ENCODE measurements at places on chromosomes 3 and 15.
A peak's percentile ranks its signal among the peaks of the same experiment; 100 is the strongest.

DNA sequence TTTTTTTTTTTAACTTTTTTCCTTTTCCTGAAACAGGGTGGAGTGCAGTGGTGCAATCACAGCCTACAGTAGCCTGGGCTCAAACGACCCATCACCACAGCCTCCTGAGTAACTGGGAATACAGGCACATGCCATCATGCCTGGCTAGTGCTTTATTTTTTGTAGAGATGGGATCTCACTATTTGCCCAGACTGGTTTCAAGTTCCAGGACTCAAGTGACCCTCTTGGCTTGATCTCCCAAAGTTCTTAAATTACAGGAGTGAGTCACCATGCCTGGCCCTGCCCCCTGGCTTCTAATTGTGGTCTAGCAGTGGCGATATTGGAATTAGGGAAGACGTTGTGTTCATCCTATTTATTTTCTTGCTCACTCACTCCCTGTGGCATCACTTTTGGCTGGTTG is 1138.4 kb downstream of the SI start:
- no peak for DNase-seq

DNA sequence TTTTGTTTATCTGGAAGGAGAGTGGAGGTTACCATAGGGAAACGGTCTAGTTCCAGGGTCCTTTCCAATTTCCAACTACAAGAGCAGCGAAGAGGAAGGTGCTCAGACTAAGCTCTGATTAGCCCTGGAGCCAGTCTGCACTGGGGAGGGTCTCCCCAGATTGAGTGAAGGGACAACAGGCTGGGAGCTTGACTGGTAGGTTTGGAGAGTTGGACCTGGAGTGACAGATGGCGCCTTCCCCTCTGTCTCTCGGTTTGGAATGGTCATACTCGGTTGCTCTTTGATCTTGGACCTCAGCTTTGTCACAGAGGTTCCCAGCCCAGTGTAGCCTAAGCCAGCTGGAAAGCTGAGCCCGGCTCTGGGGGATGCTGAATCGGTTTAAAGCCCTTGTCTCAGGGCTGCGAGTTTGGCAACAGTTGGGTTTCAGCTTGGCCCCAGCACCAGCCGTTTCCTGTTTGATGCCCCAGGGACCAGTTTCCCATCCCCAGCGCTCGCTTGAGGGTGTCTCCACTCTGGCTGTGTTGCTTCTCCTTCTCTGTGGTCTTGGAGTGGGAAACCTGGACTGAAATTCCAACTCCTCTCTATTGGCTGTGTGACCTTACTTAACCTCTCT is 53.1 kb upstream of the ULK4 start:
- DNase-seq = no peak

DNA sequence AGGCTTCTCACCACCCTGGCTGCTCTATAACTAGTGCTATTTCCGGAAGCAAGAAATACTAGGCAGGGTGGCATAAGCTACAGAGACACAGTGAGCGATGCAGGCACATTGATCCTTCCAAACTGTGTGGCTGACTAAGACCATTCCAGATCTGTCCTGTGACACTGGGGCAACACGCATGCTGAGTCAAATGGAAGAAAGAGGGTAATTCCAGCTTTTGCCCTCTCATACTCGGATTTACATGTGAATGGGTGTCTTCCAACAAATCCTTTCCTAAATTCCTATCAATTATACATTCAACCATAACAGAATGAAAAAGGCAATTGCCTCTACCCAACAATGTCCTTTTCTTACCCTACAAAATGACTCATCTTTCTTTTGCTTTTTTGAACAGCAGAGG is 5.1 kb downstream of the FSIP1 start:
- no peak for DNase-seq

DNA sequence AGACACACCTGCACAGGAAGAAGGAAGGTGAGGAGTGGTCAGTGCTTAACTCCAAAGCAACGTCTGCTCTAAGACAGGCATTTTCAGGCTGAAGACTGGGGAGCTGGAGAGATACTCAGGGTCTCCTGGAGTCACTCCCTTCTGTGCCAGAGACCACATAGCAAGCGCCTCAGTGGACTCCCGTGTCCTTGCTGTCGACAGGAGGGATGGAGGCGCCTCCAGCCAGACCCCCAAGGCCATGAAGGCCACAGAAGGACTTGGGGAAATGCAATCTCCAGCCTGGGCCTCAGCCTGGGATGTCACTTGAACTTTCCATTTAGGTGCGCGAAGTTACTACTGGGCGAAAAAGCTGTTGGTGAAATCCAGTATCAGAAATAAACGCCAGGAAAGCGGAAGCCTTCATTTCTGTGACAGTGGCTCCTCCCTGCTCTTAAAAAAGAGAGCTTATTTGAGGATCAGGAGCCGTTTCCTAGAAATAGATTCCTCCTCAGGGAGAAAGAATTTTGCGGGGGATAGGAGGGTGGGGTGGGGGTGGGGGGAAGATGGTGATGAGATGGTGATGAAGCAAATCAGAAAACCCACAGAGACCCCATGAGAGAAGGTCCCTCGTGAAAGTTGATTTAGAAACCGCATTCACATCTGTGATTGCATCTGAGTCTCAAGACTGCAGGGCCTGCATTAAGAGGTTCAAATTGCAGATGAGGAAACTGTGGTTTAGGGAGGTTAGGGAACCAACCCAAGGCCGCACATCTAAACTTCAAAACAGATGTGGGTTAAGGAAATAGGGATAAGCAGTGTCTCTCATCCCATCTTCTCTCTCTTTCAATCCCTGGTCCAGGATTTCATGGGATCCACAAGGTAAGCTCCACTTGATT is 78.8 kb downstream of the ATP2B2 start:
- DNase-seq = no peak

DNA sequence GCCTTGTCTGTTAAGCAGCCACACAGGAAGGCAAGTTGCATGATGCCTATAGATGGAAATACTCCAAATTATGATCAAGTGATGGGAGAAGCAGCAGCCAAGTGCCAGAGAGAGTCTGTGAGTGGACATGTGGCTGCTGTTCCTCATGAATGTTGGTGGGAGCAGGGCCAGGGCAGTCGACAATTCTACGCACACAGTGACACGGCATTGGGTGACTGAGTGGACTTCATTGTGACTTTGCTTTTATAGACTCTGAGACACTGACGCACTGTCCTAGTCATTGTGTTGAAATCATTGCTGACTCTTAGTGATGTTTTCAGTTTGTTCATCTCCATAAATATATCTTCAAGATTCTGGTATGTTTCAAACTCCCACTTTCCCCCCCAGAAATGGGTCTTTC is 246.3 kb upstream of the SEMA6D start:
- no peak for DNase-seq

GRCh38 chr3:105907777-105908176 is 39.0 kb upstream of the CBLB start:
- DNase-seq = no peak

DNA sequence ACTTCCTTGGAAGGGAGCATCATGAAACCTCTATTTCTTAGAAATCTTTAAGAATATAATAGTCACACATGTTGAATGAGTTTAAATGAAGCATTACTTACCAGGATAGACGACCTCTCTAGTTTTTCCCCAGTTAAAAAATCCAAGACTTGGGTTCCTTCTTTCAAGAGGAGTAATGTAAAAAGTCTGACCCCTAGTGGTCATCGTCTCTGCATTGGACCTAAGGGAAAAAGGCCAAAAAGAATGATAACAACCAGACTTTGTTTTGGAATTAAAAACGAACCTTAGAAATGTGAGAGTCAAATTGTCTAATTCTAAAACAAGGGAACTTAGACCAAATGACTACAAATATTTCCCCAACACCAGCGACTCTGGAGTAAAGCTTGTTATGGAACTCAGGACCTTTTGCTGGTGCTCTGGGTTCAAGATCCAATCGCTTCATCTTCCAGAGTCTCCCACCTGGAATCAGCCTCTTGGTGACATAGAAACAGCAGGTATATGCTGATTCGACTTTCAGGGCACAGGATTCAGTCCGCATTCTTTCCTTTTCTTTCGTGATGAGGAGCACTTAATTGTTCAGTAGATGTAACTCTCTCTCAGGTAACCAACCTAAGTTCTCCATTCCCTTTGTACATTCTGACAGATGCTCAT is 214.8 kb upstream of the TPRG1 start:
- DNase-seq = no peak

GRCh38 chr3:46479021-46479420 is 14.3 kb upstream of the LTF start:
- DNase-seq = peak; percentile 5

- no peak for DNase-seq
Observed at GRCh38 chr15:90189781-90190467, 11.2 kb upstream of the SEMA4B start.

DNA sequence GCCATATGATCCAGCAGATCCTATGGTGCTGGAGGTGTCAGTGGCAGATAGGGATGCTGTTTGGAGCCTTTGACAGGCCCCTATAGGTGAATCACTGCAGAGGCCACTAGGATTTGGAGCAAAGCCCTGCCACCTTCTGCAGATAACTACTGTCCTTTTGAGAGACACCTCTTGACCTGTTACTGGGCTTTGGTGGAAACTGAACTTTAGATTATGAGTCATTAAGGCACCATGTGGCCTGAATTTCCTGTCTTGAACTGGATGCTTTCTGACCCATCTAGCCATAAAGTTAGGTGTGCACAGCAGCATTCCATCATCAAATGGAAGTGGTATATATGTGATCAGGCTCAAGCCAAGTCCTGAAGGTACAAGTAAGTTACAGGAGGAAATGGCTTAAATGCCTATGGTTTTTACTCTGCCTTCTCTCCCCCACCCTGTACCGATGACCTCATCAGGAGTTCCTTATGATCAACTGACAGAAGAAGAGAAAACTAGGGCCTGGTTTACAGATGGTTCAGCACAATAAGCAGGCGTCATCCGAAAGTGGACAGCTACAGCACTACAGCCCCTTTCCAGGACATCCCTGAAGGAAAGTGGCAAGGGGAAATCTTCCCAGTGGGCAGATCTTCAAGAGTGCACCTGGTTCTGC is 565.6 kb upstream of the AGTR1 start:
- no peak for DNase-seq

DNA sequence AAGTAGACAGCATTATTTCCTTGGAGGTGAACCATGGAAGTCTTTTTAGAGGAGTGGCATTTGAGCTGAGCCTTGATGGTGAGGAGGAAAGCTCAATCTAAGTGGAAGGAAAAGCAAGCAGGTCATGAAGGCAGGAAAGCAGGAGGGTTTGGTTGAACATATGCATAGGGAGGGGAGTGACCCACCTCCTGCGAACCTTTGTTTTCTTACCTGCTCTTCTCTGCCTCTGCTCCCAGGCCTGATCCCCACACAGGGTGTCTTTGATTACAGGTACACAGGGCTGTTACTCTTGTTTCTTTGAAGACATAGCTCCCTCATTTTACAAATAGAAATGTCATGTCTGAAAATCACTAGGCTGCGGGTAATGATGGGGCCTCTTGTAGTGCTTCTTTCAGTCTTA is 248.1 kb upstream of the TPRG1 start:
- DNase-seq = no peak

- DNase-seq = no peak
Observed at GRCh38 chr3:82031596-82031995, 270.2 kb upstream of the GBE1 start.

GRCh38 chr3:142152384-142152783 is 3.0 kb upstream of the TFDP2 start:
- DNase-seq = no peak

DNA sequence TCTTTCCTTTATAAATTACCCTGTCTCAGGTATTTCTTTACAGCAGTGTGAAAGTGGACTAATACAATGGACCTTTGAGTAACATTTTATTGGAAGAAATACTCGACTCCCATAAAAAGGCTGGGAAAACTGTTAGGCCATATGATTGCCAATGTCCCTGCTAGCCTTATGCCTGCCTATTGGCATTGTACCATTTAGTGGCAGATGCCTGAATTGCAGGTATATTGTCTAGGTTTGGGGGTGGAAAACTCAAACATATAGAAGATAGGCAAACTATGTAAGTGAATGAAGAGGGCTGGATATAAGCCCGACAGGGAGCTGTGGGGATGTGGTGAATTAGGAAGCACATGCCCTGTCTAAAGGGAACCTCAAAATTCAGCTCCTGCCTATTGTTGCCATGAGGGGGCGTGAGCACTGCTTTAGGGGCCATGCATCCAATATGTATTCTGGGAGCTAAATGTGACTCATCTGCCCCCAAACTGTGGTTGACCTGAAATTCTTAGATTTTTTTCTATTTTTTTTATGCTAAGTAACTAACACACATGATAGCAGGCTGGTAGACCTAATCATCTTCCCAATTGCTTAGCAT is 65.2 kb upstream of the TRA2B start:
- no peak for DNase-seq

- no peak for DNase-seq
Observed at GRCh38 chr3:147377412-147378367, 28.7 kb downstream of the ZIC4 start.
